ENCODE measurements at places on chromosomes 12 and 14.

- no peak for DNase-seq
Observed at GRCh38 chr14:79528828-79529416, 682.4 kb downstream of the DIO2 start.

- no peak for DNase-seq
Observed at GRCh38 chr12:11746940-11747716, 97.7 kb downstream of the ETV6 start.

GRCh38 chr12:107670999-107671643, 14.5 kb upstream of the PWP1 start:
- no peak for DNase-seq

- no peak for DNase-seq
Observed at GRCh38 chr12:26052652-26053051, 72.2 kb downstream of the BHLHE41 start.

DNA sequence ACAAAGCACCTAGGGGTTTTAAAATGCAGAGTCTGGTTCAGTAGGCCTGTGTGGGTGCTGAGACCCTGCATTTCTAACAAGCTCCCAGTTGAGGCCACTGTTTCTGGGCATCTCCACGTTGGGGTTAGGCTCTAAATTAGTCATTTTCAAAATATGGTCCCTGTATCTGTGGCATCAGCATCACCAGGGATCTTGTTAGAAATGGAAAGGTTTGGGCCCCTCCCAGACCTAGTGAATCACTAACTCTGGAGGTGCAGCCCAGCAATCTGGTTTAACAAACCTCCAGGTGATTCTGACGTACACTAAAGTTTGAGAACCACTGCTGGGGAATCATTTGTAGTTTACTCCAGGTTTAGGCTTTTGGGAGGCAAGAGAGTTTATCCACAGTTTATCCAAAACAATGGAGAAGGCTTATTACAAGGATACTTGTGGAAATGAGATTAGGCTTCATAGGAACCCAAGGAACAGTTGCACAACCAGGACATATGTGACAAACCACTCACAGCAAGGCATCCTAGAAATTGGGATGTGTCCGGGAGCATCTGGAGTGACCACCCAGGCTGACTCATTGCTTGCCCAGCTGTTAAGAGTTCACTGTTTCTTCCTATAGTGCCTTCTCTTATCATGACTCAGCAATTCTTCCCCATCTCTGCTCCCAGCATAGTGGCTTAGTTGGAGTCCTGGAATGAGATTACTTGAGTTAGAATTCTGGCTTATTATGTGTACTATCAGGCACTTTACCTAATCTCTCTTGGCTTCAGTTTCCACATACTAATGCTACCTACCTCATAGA, 71.6 kb upstream of the STXBP6 start:
- DNase-seq, result no peak

- no peak for DNase-seq
Observed at GRCh38 chr14:68506645-68507419, 286.0 kb downstream of the ZFP36L1 start.

GRCh38 chr12:99553461-99553860, 94.1 kb upstream of the GARIN6 start:
- DNase-seq, result peak; percentile 84

DNA sequence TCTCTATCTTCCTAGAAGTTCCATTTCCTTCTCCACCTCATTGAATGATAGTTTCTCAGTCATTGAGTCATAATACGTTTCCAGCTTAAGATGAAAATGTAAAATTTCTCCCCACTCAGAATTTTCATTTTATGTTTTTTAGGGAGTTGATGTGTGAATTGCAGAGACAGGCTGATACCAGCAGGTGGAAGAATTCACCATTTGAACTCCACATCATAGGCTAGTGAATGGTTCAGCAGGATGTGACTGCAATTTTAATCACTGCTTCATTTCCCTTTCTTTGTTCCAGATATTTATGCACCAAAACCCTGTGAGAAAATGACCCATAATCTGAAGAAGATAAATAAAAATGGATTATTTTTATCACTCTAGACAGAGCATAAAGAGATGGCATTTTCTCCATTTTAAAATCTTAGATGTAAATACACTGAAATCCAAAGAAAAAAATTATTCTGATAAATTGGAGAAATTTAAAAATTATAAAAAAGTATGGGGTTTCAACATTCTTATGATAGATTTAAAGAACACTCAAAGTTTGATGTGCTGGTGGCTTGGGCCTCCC, 10.6 kb upstream of the PYGL start:
- DNase-seq, result peak; percentile 40
